NCI-H2029 (cell line): ENCODE measurements at places on chromosomes 7 and 10.
A peak's percentile ranks its signal among the peaks of the same experiment; 100 is the strongest.

DNA sequence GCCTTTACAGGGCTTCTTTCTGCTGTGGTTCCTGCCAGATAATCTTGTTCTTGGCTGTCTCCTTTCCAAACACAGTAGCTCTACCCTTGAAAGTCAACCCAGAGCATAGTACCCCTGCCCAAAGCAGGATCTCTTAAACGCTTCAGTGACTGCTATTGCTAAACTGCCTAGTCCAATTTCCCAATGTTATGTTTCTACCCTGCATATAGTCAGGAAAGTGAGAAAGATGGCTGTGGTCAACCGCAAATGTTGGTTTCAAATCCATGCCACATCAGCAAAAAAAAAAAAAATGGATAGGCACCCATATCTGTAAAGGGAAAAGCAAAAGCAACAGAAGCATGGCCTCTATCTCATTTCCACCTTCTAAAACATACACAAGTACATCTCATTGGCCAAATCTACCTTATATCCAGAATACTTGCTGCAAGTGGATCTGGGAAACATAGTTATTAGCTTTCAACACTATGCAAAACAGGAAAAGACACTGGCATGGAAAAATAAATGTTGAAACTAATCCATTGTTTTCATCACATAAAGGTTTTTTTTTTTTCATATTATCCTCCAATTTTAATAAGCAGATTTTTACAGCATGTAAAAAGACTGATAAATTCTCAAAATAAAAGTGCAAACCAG lies 59.8 kb downstream of the DNAJC1 start:
- no peak for DNase-seq

DNA sequence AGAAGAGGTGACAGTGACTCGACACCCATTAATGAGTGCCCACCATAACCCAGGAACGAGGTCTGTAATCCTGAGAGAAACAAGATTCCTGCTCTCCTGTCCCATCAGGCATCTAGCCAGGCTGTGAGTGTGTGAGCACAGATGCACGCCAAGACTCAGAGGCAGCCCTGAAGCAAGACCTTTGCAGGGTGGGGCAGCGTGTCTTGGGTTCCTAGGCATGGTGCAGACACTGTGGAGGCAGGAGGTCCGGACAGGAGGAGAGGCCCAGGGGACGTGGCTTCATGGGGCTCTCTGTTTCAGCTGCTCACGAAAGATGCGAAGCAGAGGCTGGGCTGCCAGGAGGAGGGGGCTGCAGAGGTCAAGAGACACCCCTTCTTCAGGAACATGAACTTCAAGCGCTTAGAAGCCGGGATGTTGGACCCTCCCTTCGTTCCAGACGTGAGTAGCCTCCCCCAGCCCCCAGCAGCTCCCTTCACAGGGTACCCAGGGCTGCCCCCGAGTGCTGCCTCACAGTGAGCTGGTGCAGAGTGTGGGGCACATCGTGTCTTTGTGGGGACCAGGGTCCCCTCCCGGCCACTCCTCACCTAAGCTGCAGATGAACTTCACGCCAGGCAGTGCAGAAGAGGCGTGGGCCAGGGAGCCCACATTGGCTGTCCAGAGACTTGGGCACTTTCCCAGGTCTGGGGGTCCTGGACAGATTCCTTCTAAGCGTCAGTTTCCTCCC lies 94.5 kb downstream of the RGS10 start:
- DNase-seq, result no peak

- no peak for DNase-seq
Measured at GRCh38 chr10:123011987-123012386, 3.2 kb downstream of the ACADSB start.

DNA sequence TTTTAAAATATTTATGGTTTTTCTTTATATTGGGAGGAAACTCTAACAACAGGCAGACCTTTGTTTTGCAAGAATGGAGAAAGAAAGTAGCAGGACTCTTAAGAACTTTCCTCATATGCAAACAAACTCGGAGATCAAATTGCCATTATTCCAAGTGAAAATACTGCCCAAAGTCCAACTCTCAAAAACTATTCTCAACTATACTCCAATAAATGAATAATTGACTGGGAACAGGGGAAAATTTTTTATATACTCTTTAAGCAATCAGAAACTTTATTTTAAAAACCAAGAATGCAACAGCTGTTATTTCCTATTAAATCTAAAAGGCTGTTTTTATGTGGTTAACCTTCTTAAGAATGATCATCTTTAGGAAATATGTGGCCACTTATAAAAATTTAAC lies 101.9 kb downstream of the COL28A1 start:
- no peak for DNase-seq

DNA sequence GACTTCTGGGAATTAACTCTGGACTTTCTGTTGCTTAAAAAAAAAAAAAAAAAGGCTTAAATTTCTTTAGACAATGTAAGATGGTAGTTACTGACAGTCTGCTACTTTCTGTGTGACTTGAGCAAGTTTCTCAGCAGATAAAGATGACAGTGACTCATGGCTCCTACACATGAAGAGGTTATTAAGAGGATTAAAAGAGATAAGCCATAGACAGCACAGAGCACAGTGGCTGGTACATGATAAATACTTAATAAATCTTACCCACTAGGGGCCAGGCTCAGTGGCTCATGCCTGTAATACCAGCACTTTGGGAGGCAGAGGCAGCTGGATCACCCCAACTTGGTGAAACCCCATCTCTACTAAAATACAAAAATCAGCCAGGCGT lies 174.8 kb downstream of the JAZF1 start:
- DNase-seq, result no peak

DNA sequence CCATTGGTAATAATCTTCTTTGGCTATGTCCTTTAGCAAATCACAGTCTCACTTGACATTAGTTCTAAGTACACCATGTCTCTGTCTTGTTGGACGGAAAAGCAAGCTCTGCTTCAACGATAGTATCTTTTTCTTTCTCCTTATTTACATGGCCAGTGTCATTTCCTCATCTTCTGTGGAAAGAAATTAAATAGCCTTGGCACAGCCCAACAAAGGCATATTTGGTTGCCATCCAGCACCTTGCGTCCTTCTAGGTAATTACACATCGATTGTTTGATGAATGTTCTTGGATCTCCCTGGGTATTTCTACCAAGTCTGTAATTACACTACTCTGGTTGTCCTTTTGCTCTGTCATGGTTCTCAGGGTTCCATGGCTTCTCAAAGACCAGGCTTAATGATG lies 183.1 kb downstream of the CHN2 start:
- peak; percentile 38 for DNase-seq
